ENCODE measurements at places on chromosomes 12 and 14.

DNA sequence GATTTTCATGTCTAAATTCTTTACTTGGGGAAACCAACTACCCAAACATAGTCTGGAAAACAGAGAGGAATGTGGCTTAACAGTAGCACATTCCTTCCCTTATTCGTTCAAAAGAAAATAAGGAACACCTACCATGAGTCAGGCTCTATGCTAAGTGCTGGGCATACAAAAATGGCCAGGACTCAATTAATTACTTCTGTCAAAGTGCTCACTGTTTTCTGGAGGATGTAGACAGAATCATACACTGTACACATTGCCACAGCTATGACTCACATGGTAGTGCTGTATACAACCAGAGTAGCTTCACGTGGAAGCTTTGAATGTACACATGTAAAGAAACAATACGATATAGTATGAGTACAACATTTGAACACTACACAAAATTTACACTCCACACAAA lies 50.1 kb downstream of the SLC25A21 start:
- no peak for DNase-seq

DNA sequence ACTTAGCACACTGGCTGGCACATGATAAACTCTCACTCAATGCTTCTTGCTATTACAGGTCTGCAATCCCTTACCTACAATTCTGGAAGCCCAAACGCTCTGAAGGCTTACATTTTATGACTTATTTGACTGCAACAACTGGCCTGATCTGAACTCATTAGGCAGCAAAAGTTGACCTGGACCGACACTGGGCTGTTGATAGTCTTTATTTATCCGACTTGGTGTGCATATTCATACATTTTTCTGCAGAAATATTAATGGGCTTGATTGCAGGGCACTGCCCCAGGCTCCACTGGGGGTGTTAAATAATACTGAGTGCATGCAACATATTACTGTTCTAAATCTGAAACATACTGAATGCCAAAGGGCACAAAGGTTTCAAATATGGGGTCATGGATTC lies 1076.7 kb downstream of the BCL11B start:
- no peak for DNase-seq

GRCh38 chr14:77314539-77315457 lies 5.9 kb downstream of the POMT2 start:
- DNase-seq = no peak

GRCh38 chr12:26297396-26298070 lies 102.2 kb downstream of the SSPN start:
- no peak for DNase-seq

DNA sequence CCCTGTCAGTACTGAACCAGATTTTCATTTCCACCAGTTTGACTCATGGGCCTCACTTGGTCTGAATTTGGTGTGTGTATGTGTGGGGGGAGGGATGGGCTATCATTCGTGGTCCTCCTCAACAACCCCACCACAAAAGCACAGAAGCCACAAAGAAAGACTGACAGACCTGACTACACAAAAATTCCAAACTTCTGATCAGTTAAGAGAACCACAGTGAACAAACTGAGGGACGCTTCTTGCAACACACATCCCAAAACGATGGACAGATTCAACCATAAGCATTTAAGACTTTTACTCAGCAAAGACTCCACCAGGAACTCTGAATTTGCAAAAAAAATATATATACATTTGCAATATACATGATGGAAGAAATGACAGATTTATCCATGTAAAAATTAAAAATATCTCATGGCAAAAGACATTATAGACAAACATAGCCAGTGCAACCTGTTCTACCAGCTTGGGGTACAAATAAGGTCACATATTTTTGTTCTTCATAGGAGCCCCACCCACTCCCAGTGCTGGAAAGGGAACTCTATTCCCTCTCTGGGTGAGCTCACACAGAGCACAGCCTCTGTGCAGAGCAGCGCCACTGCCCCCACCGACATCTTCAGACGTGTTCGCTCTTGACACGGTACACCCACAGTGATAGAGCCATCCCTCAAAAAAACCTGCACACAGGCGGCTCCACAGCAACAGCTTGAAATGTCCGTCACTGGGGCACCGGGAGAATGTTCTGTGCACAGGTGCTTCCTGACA lies 49.7 kb downstream of the JAG2 start:
- no peak for DNase-seq

- no peak for DNase-seq
Measured at GRCh38 chr12:53810950-53811349, 59.2 kb upstream of the CISTR start.

- no peak for DNase-seq
Measured at GRCh38 chr14:23074906-23075305, 17.6 kb upstream of the CDH24 start.

DNA sequence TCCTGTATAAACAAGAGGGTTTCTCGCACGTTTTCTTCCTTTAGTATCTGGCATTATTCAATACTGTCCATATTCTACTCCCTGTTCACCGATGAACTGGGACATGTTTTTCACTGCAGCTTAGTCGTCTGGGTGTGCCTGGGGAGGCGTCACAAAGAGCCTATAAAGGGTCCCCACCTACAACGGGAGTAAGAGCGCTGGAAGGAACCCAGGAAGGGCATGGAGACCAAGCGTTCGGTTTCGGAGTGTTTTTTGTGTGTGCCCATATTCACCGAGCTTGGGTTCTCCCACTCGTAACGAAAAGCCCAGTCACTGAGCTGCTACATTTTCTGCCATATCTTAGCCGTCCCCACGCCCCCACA lies 592 bp upstream of the USP15 start:
- no peak for DNase-seq

DNA sequence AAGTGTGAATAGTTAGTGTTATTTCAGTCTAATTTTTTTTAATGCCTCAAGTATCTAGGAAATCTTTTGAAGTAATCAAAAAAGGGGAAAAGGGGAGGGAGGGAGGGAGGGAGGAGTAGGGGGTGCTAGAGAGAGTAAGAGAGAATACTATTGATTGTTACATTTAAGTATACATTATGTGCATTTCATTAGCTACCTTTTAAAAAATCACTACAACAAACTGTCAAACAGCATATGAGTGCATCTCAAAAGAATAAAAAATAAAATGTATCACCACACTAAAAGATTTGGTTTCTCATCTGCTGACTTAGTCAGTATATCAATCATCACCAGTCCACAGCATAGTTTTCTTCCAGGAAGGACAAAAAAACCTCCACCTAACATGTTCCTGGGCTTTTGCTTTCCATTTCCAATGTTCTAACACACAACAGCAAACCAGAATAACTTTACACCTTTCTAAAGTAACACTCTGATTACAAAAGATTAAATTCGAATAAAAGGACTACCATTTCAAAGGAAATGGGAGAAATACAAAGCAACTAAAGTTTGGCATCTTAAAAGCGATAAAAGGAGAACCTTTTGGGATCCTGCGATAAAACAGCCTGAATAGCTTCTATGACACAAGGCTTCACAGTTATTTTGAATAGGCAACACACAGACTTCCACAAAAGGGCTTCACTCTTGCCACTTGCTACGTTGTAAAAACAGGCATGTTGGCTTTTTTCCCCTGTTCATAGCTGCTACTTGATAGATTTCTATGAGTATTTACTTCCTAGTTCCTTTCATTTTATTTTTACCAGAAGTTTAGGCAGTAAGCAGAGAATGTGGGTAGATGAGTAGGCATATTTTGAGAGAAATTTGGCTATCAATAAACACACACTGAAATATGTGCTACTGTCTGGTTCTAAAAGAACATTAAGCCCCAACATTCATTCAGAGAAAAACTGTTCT lies 160.9 kb downstream of the EPS8 start:
- no peak for DNase-seq

GRCh38 chr12:70919597-70920035 lies 922 bp downstream of the PTPRR start:
- DNase-seq = no peak

GRCh38 chr14:93880021-93880820 lies 46.9 kb upstream of the FAM181A start:
- DNase-seq = peak; percentile 24

DNA sequence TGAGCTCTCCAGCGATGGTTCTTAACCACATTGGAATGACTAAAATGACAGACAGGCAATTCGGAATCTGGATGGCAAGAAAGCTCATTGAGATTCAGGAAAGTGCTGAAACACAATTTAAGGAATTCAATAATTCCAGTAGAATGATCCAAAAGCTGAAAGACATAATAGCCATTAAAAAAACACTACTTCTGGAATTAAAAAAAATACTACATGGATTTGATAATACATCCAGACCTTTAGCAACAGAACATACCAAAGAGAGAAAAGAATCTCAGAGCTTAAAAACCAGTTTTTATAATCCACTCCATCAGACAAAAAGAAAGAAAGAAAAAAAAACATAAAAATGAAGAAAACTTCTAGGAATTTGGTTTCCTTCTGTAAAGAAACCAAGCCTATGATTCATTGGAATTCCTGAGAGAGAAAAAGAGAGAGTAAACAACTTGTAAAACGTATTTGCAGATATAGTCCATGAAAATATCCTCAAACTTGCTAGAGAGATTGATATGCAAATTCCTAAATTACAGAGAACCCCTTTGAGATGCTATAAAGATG lies 52.8 kb downstream of the SLCO1B1 start:
- no peak for DNase-seq

DNA sequence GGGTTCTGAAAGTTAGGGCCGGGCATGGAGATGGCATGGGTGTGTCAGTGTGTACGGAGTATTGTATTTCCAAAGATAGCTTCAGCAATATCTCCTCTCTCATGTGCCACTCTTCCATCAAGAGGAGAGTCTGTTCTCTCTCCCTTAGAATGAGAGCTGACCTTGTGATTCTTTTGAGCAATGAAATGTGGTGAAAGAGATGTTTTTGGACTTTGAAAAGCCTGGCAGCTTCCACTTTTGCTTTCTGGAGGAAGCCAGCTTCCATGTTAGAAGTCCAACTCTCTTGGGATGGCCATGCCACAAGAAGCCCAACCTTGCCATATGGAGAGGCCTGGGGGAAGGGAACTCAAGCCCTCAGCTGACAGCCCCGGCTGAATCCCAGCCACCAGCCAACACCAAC lies 72.4 kb upstream of the GZMB start:
- no peak for DNase-seq

GRCh38 chr14:20969336-20969735 lies 14.0 kb downstream of the RNASE2 start:
- no peak for DNase-seq

- no peak for DNase-seq
Measured at GRCh38 chr12:108980831-108981618, 39.8 kb downstream of the SVOP start.

- no peak for DNase-seq
Measured at GRCh38 chr12:49821373-49822287, 6.6 kb downstream of the NCKAP5L start.

GRCh38 chr12:43580601-43581000 lies 28.6 kb upstream of the ADAMTS20 start:
- no peak for DNase-seq

- DNase-seq = no peak
Measured at GRCh38 chr12:55955800-55956508, 9.9 kb downstream of the PMEL start.

- DNase-seq = no peak
Measured at GRCh38 chr14:22221508-22221907, 367.5 kb downstream of the DAD1 start.

- DNase-seq = peak; percentile 54
Measured at GRCh38 chr12:1993871-1994371, 10.3 kb downstream of the DCP1B start.

DNA sequence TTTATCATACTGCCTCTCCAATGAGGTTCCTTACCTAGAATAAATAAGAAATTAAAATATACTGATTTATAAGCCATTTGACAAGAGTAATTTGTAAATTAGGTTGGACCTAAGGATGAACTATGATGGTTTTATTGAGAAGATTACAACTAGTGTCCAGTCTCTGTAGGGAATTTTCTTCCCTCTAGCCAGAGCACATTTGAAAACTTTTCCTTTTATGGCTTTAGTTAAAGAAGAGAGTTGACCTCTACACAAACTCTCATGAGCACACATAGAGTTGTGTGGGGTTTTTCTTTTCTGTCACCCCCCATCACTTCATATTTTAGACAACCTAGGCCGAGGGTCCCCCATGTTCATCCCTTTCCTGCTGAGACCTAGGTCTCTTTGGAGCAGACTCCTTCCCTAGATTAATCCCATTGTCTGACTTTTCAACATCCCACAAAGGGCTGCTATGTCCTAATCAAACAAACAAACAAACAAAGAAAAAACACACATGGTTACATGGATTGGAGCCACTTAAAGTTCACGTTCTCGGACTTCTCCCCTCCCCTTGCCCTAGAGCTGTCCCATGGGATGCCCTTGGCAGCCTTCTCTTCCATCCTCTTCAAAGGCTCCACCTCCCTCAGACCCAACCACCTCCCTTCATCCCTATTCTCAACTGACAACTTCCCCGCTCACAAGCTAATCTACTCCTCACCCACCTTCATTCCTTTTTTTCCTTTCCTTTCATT lies 40.7 kb downstream of the GPR135 start:
- DNase-seq = no peak

DNA sequence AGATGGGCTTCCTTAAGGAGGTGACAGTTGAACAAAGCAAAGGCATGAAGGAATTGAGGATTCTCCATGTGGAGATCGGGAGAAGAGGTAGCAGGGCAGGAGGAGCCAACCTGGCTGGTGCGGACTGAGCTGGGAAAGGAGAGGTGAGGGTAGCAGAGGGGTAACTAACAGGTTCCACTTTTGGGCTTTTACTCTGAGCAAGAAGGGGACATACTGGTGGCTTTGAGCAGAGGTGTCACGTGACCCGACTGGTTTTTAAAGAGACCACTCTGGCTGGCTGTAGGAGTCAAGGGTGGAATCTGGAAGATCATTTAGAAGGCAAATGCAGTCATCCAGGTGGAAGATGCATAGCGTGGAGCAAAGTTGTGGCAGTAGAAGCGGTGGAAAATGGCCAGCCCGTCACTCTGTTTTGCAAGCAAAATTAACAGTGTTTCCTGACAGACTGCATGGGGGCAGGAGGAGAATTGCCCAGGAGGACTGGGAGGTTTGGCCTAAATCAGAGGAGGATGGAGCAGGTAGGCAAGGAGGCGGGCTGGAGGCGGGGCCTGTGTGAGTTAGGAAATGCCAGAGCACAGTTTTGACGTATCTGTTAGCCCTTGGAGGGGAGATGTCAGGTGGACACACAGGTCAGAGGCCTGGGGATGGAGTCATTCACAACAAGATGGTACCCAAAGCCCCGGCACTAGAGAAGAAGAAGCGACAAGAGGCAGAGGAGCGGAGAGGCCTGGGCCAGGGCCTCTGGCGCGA lies 156.3 kb upstream of the FKBP4 start:
- DNase-seq = no peak

GRCh38 chr12:54356951-54357356 lies 7.3 kb downstream of the GPR84 start:
- DNase-seq = no peak

DNA sequence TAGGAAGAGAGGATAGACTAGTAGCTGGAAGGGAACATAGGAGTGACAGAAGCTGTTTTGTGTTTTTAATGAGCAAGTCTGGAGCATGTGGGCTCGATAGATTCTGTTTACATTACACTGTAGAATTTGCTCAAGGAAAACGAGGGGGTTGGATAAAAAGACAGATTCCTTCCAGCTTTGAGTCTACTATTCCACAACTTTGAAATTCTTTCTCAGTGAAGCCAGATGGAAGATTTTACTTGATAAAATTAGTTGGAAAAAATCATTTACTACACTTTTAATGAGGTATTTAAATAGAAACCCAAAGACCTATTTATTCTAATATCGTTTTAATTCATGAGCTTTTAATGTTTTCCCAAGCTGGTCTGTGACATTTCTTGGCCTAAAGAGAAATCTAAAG lies 19.5 kb upstream of the EPS8 start:
- no peak for DNase-seq

Measured in colonic mucosa (tissue), 4 donors.